ENCODE measurements at places on chromosomes 2 and 18.

- DNase-seq: no peak
These were observed 5.4 kb downstream of the RND3 start for GRCh38 chr2:150482111-150482510.

- DNase-seq: no peak
These were observed 10.3 kb upstream of the ACKR3 start for GRCh38 chr2:236558993-236559978.

GRCh38 chr18:41449612-41450011, 505.4 kb upstream of the PIK3C3 start:
- no peak for DNase-seq

- DNase-seq: no peak
These were observed 35.1 kb upstream of the NTSR2 start for GRCh38 chr2:11705063-11705462.

DNA sequence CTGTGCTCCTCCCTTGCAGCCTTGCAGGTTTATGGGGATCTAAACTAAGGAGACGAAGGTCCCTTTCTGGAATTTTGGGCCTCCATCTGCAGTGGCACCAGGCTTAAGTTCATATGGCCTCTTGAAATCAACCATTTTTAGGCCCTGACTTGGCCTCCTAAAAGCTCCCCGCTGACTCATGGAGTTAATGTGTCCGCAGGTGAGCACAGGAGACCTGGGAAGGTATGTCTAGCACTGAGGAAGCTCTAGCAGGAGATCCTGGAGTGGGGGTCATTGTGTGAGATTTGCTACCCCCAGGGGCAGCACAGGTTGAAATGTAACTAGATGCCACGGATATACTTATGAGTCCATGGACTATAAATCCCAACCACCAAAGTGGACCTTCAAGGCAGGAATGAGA, 95.9 kb upstream of the CELF4 start:
- DNase-seq: no peak

DNA sequence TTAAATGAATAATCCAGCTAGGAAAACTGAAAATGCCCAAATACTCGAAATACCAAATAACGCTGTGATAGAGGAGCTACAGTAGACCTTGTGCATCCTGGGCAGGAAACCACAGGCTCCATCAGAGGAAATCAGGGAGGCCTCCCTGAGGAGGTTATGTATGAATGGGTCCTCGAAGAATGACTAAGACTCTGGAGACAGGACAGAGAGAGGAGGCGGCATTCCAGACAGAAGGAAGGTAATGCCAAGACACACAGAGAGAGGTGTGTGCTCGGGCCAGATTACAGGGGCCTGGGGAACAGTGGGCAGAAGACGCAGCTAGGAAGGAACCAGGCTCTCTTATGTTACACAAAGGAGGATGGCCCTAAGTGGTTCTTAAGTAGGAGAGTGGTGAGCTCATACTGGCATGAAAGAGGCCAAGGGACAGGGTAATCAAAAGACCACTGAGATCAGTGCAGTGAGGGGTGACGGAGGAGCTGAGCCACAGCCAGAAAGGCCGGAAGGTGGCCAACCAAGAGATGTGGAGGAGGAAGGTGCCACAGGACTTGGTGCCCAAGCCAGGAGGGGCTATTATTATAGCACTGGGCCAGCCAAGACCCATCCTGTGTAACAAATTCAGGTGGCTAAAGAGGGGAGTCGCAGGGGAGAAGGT, 9.9 kb downstream of the ST3GAL5 start:
- DNase-seq: no peak

DNA sequence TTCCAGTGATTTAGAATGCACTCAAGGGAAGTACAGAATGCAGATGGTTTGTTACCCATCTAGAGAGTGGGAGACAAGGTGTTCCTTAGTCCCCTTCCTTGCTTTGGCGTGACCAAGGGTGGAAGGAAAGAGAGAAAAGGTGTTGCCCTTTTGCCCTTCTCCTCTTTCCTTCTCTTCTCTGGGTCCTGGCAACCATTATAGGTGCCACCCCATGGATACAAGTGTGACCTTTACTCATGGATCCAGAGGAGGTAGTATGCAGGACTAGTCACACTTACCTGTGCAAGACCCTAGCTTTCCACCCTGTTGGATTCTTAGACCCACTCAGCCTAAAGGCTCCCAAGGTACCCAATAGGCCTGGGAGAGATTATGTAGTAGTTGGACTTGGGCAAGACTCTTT, 11.6 kb upstream of the RBFA start:
- DNase-seq: no peak

DNA sequence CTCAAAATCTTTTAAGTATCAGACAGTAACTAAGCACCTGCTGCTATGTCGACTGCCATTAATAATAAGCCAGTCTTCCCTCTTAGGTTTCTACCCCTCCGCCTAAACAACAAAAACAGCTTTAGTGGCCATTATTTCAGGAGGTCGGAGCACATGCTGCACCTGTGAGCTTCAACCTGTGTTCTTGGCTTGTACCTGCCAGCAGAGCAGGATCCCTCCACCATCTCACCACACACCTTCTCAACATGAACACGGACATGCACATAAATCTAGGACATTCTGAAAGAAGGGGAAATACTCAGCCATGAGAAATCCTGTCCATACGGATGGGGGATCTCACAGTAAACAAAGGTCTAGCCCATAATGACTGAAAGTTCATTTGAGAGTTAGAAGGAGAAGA, 3.7 kb downstream of the CYB5A start:
- DNase-seq: no peak

GRCh38 chr2:219575566-219576504, 3.7 kb downstream of the INHA start:
- no peak for DNase-seq

GRCh38 chr2:82796132-82796531, 1662.9 kb downstream of the SUCLG1 start:
- DNase-seq: no peak

DNA sequence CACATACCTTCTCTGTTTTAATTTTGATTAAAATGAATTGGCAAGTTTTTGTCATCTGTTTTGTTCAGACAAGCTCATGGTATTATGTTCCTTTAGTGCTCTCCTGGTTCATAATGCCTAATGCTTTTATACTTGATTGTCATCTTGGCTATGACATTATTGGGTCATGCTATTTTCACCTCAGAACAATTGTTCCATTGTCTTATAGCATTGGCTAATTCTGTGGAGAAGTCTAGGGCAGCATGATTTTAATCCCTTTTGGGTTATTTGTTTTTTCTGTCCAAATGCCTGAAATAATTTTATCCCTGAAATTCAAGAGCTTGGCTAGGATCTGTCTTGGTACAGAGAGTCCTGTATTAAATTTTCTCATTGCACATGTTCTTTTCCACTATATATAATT, 83.8 kb upstream of the CCDC85A start:
- DNase-seq: no peak

GRCh38 chr2:48886919-48887318, 131.4 kb upstream of the LHCGR start:
- DNase-seq: no peak

DNA sequence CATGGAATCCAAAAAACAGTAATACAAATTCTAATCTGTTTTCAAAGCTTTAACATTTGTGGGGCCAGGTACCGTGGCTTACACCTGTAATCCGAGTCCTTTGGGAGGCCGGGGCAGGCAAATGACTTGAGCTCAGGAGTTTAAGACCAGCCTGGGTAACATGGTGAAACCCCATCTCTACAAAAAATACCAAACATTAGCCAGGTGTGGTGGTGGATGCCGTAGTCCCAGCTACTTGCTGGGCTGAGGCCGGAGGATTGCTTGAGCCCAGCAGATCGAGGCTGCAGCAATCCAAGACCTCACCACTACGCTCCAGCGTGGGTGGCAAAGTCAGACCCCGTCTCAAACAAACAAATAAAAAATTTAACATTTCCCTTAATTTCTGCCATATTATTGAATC, 74.3 kb upstream of the SALL3 start:
- no peak for DNase-seq

DNA sequence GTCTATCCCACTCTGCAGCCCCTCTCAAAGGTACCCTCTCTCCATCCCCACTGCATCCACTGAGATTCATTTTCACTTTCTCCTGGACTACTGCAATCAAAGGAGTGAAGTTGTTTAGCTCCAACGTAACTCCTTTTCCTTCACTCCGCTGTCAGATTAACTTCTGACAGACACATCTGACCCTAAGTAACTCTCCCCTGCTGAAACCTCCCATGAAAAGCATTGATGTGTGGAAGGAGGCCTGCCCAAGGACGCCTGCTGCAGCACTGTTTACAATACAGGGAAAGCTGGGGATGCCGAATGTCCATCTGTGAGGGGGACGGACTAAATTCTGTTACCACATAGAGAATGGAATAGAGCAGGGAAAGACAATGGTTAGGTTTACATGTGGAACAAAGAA, 114.8 kb downstream of the TMEM163 start:
- no peak for DNase-seq

All from NCI-H1694 treated with DMSO at 0.1 percent for 48 hours (cell line).